ENCODE measurements at places on chromosomes 2 and 18.

GRCh38 chr2:232336981-232337720 is 41.4 kb upstream of the ALPP start:
- DNase-seq: no peak

DNA sequence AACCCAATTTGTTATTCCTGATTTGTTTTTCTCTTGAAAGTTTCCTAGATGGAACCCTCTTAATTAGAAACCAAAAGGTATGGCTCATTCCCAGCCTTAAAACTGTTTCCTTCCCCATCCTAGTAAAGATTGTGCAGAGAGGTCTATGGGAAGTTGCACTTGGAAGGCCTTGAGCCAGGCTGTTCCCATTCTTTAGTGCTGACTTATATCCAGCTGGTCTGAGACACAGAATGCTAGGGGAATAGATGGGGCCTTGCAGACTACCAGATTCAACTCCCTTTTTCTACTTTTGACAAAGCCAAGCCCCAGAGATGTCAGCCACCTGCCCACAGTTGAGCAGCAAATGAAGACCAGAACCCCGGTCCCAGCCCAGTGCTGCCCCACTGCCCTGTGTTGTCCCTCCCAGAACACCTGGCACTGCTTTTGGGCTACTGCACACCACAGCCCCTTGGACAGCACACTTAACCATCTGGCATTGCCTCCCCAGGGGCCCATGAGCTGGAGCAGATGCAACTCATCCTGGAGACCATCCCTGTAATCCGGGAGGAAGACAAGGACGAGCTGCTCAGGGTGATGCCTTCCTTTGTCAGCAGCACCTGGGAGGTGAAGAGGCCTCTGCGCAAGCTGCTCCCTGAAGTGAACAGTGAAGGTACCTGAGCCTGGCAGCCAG is 98.2 kb downstream of the MRO start:
- no peak for DNase-seq

- no peak for DNase-seq
Measured at GRCh38 chr2:203830304-203831055, 37.1 kb upstream of the CTLA4 start.

DNA sequence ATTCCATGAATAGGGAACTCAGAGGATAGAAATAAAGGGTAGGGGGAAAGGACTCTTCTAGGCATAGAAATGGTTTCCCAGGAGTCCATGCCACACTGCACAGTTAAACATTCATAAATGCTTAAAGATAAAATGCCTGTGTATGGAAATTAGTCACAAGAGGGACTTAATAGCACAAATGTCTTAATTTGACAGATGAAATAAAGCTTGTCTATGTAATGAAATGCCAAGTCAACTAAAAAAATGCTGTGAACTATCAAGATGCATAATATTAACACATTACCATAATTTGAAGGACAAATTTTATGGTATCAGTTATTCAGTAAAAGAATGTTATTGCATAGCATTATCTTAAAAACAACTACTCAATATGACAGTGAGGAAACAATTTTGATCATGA is 553.2 kb upstream of the NETO1 start:
- DNase-seq: no peak

GRCh38 chr2:146817613-146818012 is 1027.2 kb upstream of the ACVR2A start:
- no peak for DNase-seq

DNA sequence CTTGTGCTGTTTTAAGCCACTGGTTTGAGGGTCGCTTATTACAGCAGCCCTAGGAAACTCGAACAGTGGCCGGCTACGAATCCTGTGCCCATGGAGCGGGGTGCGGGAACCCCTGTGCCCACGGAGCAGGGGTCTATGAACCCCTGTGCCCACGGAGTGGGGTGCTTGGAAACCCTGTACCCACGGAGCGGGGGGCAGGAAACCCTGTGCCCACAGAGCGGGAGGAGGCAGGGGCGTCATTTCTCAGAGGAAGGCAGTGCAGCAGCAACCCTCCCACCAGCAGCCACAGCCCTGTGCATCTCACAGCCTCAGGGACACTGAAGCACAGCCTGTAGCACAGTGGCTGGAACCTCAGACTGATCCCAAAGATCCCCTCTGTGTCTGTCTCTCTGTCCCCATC is 34.2 kb upstream of the GPC1 start:
- DNase-seq: no peak

- DNase-seq: no peak
Measured at GRCh38 chr2:3442185-3442584, 62.7 kb downstream of the TRAPPC12 start.

DNA sequence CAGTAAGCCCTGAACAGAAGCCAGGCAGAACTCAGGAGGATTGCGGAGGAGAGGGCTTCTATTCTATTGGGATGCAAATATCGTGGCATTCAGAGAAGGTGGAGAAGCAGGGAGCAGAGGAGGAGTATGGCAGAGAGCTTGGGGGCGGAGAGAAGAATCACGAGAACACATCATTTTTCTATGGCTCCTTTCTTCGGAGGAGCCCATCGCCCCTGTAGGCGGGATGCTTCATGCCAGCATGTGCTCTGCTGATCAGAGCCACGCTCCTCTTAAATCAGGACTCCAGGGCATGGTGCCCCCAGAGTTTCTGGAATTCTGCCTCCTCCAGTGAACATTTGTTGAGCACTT is 71.1 kb downstream of the CIB4 start:
- no peak for DNase-seq

GRCh38 chr18:9150121-9150520 is 13.5 kb downstream of the ANKRD12 start:
- DNase-seq: no peak

GRCh38 chr2:162487816-162488215 is 143.9 kb downstream of the GCA start:
- DNase-seq: no peak

GRCh38 chr2:71071681-71072398 is 3.4 kb downstream of the NAGK start:
- DNase-seq: no peak

GRCh38 chr2:75820693-75821092 is 110.0 kb upstream of the GCFC2 start:
- no peak for DNase-seq

- no peak for DNase-seq
Measured at GRCh38 chr2:191010887-191011885, 2.8 kb downstream of the STAT1 start.

DNA sequence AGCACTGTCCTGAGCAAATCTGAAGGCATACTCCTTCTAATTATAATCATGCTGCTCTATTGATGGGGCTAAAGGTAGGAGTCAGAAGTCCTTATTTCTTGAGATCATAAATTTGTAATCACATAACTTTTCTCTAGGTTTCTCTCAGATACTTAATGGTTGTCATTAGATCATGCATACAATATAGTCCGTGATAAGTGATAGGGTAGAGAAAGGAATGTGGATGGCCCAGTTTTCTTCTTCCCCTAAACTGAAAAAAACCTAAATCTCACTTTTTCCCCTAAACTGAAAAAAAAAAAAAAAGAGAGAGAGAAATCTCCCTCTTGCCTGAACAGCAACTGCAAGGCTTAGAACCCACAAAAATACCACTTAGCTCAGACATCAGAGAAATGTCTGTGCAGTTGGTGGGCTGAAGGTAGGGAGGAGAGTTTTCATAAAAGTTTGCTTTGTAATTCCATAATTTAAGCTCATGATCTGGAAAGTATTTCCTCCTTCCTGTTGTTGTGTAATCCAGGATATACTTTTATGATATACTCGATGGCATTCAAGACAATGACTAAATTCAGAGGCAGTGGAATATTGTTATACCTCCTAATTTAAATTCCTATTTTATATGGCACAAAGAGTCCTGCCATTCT is 79.3 kb upstream of the ITPRID2 start:
- DNase-seq: no peak

DNA sequence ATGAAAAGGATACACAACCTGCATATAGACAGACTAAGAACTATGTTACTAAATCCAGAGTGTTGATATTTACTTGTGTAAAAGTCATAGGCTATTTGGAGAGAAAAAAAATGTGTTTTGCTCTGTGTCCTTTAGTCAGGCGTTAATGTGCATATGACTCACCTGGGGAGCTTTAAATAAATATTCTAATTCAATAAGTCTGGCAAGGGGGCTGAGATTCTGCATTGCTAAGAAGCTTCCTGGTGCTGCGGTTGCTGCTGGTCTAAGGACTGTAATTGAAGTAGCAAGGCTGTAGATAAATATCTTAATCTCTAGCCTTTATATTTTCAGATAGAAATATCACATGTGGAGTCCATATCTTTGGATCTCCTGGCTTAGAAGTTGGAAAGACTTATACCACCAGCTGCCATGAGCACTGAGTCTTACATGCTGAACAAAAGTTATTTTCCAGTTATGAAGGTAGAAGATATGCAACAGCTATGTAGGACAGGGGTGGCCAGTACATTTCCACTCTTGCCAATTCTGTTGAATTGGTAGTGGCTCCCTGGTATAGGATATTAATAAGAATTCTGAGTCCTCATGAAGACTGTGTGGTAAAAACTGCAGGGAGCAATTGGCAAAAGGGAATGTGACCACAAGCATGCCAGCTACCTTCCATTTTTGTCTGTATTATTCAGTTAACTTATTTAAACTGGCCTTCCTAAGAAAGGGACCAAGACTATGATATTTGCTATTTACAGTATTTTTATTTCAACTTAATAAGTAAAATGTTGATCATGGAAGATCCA is 4.8 kb downstream of the SPAG16 start:
- DNase-seq: no peak

GRCh38 chr18:50950626-50951025 is 17.2 kb upstream of the ELAC1 start:
- DNase-seq: no peak

GRCh38 chr2:45826884-45827635 is 175.6 kb downstream of the PRKCE start:
- DNase-seq: no peak

DNA sequence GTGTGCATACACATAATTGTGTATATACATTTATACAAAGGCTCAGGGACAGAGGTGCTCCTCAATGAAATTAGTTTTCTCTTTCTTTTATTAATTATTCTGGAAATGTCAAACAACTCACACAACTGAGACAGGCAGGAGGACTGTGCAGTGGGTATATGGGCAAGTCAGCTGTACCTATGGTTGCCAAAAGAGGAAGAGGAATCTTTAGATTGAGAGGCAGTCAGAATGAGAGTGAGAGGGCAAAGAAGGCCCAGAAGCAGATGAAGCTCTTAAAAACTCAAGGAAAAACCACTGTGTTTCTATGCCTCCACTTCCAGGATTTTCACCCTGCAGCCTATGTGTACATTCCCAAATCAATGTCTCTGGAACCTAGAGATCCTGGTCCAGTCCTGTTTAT is 79.1 kb downstream of the CACNB4 start:
- DNase-seq: no peak

GRCh38 chr2:119476301-119477112 is 44.9 kb downstream of the TMEM37 start:
- DNase-seq: peak; percentile 75

DNA sequence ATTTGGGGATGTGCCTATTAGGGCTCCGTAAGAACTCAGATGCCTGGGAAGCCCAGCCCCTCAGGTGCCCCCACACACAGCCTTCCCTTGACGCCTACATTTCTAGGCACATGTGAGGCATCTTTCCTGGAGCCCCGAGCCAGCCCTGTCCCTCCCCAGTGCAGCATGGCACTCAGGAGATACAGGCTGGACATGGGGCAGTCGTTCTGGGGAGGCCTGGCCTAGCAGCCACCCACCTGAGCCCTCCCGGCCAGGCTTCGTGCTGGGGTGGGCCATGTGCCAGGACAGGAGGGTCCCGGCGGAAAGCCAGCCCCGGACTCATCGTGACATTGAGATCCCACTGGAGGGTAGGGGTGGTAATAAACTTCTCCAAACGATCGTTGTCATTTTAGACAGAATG is 15.2 kb downstream of the BOK start:
- no peak for DNase-seq

GRCh38 chr2:206275312-206276055 is 1.0 kb downstream of the ZDBF2 start:
- DNase-seq: peak; percentile 52

DNA sequence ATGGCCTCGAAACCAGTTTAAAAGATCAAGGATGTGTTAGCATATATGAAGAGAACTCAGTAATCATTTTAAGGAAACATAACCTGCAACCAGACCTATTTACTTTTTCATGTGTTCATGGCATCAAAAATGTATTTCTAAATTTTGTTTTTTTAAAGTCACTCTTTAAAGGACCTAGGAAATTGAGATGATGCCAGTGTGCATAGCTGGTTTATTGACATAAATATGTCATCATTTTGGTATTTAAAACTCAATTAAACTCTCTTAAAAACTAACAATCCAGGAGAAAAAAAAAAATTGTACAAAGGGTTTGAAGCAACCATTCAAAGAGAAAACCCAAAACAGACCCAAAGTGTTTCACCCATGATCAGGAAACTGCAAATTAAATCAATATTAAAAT is 198.9 kb upstream of the RND3 start:
- DNase-seq: no peak

DNA sequence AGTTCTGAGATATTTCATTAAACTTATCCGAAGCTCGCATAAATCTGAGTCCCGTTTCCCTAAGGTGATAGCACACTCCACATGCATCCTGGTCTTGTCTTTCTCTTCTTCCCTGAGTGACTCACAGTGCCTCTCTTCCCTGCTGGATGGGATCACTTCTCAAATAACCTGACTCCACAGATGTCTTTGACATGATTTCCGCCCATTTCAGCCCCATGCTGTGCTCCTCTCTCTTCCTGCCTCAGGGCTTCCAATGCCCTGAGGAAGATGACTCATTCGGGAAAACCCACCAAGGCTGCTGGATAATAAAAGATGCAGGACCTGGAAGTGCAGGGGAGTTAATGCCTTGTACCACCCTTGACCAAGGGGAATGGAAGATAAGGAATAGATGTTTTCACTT is 441.7 kb upstream of the SOX11 start:
- DNase-seq: no peak

DNA sequence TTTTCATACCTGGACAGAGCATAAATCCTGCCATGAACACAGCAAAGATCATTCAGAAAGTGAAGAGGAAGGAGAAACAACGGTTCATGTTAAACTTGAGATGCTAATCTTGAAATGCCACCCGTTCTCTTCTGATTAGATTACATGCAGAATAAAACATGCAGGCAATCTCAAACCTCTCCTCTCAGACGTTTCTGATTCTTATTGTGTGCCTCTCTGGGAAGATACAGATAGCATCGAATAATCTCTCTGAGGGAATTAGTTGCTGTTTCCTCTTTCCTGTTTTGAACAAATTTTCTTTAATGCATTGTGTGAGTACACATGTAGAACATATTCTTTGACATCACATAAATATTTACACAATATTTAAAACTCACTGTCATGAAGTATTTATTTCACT is 313.4 kb downstream of the PRKCE start:
- DNase-seq: no peak

- no peak for DNase-seq
Measured at GRCh38 chr18:9863282-9863681, 22.5 kb upstream of the TXNDC2 start.

DNA sequence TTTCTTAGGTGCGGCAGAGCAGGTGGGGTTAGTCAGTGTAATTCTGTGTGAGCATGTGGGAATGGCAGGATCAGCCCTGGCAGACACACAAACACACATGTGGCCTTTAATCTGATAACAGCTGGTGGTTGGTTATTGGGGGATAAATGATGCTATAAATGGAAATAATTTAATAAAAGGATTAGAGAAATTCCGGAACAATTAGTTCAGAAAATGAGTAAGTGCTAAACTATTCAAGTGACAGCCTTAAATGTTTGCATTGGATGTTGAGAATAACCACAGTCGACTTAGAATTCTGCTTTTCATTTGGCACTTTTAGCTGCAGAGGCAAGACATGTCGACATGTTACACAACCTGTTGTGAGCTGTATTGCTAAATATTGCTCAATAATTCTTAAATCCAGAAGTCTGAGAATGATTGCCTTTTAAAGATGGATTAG is 7.2 kb downstream of the SMYD1 start:
- peak; percentile 33 for DNase-seq

Measured in RKO (cell line).